ENCODE measurements at places on chromosomes 3 and 15. TPM values are rescaled to one million over a fixed set of nuclear protein-coding genes. Genes with fewer than 3 reads are reported as not detected.

Gene GPR62
- not detected for total RNA-seq

- peak; percentile 87 for DNase-seq
Measured at GRCh38 chr15:58748852-58749531, 515 bp downstream of the ADAM10 start.

Gene CDCP1
- 3.9 TPM for total RNA-seq

Gene FRMD5
- 0.33 TPM for total RNA-seq

DNA sequence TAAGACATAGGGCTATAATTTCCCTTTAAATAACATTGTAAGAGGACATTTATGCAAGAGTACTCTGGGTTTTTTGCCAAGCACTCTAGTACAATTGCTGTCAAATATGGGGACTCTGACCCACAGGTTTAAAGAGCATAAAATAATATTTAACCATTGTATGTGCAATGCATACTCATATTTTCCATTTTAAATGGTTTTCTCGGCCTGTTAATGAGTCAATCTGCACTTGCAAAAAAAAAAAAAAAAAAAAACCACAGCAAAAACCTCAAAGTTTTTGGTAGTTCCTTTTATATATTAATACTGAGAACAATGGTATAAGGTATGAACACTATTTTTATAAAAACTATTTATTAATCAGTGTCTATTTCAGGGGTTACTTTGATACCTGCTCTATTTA, 304.0 kb upstream of the CBLB start:
- DNase-seq: no peak

DNA sequence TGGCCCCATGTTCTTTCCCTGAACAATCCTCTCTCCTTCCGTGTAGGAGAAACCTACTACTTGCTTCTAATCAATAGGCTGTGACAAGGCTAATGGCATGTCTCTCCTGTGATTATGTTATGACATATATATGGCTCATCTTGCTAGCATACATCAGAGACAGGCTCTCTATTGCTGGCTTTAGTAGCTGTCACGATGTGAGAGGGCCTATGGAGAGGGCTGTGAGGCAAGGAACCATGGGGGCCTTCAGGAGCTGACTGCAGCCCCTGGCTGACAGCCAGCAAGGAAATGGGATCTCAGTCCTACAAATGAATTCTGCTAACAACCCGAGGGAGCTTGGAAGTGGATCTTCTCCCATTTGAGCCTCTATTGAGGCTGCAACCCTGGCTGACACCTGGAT, 96.3 kb downstream of the EOMES start:
- DNase-seq: no peak

GRCh38 chr15:36172955-36173354, 406.5 kb upstream of the CDIN1 start:
- no peak for DNase-seq

- no peak for DNase-seq
Measured at GRCh38 chr15:91152896-91153581, 53.0 kb downstream of the SV2B start.

GRCh38 chr3:118587037-118587741, 447.5 kb downstream of the IGSF11 start:
- DNase-seq: no peak

Data from posterior vena cava (tissue), 2 donors.